ENCODE measurements at places on chromosomes 6 and 20.
A peak's percentile ranks its signal among the peaks of the same experiment; 100 is the strongest.

GRCh38 chr6:88631830-88632229, 331.6 kb downstream of the RNGTT start:
- DNase-seq = no peak

GRCh38 chr6:149357726-149358538, 40.4 kb downstream of the TAB2 start:
- no peak for DNase-seq

GRCh38 chr6:15331629-15332251, 85.9 kb downstream of the JARID2 start:
- no peak for DNase-seq

DNA sequence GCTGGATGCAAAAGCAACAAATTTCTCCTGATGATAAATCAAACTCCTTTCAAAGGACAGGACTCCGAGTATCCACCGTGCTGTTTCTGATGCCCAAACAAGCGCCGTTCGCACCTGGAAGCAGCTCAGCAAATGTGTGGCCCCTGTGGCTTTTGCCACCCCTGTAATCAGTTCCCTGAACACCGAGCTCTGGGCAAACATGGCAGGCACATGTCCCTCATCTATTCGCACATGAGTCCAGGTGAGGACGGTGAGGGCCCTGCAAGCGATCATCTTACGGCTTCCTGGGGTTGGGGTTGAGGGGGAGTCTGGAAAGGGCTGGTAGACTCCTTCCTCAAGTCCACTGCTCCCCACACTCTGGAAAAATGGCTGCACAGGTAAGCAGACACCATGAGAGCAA, 23.7 kb downstream of the RNASET2 start:
- DNase-seq = no peak

- peak; percentile 41 for DNase-seq
These were observed 126.9 kb upstream of the FAM83B start for GRCh38 chr6:54719633-54720032.

DNA sequence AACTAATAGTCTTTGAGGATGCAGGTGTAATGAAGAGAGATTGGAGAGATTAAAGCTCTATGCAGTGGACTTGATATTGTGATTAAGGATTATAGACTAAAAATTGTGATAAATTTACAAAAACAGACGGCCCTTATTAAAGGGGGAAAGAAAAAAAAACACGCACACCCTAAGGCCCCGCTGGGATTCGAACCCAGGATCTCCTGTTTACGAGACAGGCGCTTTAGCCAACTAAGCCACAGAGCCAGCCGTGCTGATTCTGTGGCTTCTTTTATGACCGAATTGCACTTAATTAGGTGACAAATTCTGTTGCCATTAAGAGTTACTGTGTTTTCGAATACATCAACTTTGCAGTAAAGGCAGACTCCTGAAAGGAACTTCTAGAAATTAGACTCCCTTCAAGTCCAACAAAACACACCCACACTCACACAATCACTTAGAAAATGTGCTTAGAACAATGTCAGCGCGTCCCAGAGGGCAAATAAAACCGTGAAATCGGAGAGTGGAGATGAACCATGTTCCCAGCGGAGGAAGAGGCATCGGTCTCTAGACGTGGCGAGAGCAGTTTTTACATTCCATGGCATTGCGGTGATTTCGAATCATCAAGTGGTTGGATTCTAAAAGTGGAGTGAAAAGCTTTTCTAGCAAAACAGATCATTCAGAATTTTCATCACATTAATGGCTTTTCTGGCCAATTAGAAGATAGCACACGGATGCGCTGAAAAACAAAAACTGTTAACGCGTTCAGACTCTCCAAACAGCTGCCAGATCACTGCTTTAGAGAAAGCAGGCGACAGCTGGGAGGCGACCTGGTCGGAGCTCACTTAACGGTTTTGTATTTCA, 122.6 kb downstream of the GPX5 start:
- peak; percentile 75 for DNase-seq
